CD4-positive, alpha-beta T cell treated with Interleukin-2 at 100 ng/mL for 4 hours (primary cell): ENCODE measurements at places on chromosomes 3 and 15.

DNA sequence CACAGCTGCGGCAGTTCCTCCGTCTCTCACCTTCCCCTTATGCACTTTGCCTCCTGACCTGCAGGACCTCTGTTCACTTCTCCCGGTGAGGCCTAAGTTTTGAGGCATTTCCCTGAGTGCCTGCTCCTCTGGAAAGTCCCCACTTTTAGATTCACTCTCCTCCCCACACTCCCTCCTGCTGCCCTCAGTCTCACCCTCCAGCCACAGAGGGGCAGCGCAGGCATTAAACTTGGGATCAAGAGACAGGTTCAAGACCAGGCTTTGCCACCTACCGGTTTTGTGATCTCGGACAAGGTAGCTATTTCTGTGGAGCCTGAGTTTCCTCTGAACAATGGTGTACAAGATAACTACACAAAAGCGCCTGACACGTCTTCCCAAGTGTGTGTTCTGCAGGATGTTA lies 19.4 kb downstream of the SLC6A11 start:
- DNase-seq = no peak

GRCh38 chr3:104631254-104631653 lies 735.5 kb upstream of the ALCAM start:
- DNase-seq = no peak

GRCh38 chr3:33826206-33826605 lies 27.8 kb downstream of the PDCD6IP start:
- DNase-seq = no peak

GRCh38 chr15:57883701-57884100 lies 177.2 kb downstream of the POLR2M start:
- no peak for DNase-seq

DNA sequence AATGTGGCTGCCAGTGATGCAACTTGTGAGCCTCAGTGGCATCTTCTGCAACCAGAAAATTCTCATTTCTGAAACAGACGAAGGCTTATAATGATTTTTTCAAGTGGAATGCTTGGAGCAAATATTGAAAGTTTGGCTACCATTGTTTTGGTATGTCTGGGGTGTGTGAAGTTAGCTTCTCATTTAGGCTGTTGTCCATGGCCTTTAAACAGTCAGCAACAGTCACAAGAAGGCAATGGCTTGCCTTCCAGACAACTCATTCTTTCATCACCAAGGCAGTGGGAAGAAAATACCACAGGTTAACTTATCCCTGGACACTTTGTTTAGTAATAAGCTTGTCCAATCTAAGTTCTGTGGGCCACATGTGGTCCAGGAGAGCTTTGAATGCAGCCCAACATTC lies 4.7 kb upstream of the BNC1 start:
- no peak for DNase-seq

- DNase-seq = peak; percentile 50
Observed at GRCh38 chr15:62066663-62067447, at the start of gene C2CD4A. Gene C2CD4A (plus strand): TSS chr15:62066977. CDS start chr15:62067614, 637 bp downstream.

DNA sequence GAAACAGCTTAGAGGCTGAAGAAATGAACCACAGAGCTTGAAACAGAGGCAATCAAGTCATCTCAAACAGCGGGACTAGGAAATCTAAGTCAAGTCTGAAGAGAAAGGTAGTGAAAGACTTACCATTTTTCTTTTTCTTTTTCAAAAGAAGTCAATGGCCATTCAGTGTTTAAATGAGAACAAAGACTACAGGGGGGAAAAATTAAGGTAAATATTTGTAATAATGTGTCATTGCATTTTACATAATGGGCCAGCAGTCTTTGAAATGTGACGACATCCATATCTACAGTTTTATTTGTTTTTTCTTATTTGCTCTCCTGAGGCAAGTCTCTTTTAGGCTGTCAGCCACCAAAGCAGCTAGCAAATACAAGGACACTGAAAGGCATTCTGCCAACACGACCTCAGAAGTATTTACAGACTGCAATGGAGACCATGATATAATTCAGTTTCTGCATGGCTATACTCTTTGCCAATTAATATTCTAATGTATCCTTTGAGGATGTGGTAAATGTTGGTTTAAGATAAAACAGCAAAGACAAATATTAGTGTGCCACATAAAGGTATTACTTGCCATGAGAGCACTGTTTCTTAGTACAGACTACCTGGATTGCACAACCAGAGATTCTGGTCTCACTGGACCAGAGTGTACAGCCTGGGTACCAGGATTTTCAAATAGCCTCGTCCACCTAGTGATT lies 307.0 kb upstream of the THBS1 start:
- DNase-seq = no peak

- no peak for DNase-seq
Observed at GRCh38 chr3:71582036-71582611, 1.4 kb downstream of the FOXP1 start.

DNA sequence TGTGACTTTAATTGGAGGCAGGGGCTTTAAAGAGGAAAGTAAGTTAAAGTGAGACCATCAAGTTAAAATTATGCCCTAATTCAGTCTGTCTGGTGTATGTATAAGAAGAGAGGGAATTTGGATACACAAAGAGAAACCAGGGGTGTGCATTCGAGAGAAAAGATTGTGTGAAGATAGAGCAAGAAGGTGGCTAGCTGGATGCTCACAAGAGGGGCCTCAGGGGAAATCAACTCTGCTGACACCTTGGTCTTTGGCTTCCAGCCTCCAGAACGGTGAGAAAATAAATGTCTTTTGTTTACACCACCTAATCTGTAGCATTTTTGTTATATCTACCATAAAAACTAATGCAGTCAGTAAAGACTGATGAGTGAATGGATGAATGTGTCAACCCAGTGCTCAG lies 907.3 kb upstream of the CFAP20DC start:
- DNase-seq = no peak

DNA sequence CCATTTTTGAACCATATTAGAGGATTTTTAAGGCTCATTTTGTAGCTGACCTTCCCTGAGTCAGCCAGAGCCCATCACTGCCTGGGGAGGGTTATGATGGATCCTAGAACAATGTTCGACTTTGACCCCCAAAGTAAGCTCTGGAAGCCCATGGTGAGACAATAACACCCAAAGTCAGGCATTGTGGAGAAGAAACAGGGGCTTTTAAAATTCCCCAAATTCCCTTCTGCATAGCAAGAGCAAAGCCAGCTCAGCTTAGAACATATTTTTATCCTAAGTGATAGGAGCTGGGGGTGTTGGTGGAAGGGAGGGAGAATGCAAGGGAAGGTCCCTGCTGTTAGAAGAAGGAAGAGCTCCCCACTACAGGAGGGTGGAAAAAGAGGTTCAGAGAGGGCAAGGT lies 4.0 kb downstream of the ITGA11 start:
- no peak for DNase-seq

DNA sequence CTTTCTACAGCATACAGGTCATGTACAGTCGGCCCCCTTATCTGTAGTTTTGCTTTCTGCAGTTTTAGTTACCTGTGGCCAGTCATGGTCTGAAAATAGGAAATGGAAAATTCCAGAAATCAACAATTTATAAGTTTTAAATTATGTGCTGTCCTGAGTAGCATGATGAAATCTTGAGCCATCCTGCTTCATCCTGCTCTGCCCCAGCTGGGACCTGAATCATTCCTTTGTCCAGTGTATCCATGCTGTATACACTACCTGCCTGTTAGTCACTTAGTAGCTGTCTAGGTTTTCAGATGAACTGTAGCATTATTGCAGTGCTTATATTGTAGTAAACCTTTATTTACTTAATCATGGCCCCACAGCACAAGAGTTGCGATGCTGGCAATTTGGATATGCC lies 44.8 kb downstream of the AP4E1 start:
- no peak for DNase-seq

DNA sequence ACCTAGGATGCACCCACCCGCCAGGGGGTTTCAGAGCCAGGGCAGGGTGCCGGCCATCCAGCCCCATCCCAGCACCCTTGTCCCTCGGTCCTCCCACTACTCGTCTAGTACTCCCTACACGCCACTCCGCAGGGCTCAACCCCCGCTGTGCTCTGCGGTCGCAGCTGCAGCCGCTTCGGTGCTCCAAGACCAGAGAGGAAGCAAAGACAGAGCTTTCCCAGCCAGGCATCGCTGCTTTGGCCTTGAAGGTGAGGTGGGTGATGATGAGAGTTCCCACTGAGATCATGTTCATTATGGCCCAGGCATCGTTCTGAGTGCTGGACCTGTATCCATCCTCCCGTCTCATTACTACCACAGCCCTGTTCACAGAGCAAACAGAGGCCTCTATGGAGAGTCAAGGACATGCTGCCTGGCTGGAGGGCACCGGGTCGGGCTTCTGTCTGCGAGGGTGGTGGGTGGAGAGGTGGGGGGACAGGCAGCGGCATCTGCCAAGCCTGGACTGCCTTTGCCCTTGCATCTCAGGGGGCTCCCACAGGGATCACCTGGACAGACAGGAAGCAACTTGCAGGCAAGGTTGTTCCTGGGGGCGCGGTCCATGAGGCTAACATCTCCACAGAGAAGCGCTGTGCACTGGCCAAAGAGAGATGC lies 66.9 kb downstream of the KLF13 start:
- DNase-seq = no peak

- DNase-seq = no peak
Observed at GRCh38 chr3:181317508-181317907, 328.0 kb upstream of the DNAJC19 start.

- no peak for DNase-seq
Observed at GRCh38 chr3:77288348-77288747, 248.4 kb downstream of the ROBO2 start.

GRCh38 chr3:26236531-26236930 lies 386.0 kb upstream of the LRRC3B start:
- no peak for DNase-seq

DNA sequence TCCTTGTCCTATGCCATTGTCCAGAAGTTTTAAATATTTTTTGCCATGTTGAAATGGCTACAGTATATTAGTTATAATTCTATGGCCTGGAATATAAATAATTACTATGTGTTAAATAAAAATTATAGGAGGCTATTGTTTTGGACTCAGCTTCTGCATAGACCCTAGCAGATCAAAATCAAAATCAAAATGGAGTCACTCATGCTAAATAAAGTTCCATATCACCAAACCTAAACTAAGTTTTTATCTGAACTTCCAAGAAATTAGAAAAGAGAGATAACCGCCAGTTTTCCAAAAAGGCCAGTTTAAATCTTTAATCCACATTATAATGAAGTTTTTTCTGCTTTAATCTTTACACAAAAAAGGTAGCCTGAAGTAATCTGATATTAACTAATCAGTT lies 227.8 kb upstream of the P2RY1 start:
- DNase-seq = no peak
